ENCODE measurements at places on chromosomes 2 and 18.

GRCh38 chr2:219081701-219082331, 21.1 kb upstream of the IHH start:
- DNase-seq = no peak

- DNase-seq = no peak
Observed at GRCh38 chr2:32746669-32747068, 118.8 kb downstream of the TTC27 start.

GRCh38 chr2:215156453-215156852, 18.0 kb upstream of the ABCA12 start:
- no peak for DNase-seq

- DNase-seq = no peak
Observed at GRCh38 chr2:219461047-219461514, 26.4 kb downstream of the SPEG start.

- DNase-seq = no peak
Observed at GRCh38 chr2:69624611-69625010, 18.9 kb downstream of the AAK1 start.

DNA sequence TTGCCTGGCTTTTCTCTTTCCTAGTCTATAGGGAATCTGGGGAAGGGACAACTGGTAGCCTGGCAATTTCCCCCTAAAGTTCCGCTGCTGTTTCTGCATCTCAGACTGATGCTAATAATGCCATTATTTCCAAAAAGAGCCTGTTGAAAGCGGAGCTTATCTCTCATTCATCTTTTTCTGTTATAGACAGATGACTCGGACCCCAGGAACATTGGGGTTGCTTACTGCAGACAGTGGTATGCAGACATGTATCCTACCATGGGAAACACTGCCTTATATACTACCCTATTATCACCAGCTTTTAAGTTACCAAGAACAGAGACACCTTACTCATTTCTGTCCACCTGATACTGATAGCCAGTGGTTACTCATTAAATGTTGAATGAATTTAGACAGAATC, 15.3 kb downstream of the ETAA1 start:
- DNase-seq = no peak

DNA sequence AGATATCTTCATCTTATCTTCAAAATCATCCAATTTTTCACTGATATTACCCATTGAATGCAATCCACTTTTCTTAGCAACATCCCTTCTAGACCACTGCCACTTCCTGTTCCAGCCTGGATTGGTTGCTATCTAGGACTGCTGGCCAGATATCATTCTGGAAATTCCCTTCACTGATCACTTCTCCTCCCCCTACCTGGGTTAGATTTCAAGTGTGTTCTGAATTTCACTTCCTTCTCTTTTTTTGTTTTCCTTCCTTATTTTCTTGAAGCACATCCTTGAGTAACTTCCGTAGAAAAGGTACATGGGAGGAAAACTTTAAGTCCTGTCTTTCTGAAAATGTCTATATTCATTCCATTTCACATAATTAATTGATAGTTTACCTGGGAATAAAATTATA, 82.0 kb upstream of the IL1R2 start:
- DNase-seq = no peak

GRCh38 chr2:132550946-132551345, 119.1 kb downstream of the LYPD1 start:
- no peak for DNase-seq

GRCh38 chr2:147572622-147573021, 272.2 kb upstream of the ACVR2A start:
- no peak for DNase-seq

DNA sequence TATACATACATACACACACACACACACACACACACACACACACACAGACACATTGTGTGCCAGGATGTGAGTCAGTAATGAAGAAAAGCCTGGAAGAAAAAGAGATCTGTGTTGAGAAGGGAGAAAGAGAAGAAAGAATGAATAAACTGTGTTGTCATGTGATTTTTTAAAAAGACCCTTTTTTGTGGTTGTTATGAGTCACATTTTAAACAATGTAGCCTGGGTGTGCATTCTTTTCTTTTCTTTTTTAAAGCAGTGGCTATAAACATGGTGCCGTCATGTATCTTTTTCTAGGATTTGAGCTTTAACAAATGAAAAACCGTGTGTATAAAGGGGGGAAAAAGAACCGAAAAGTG, 87.2 kb downstream of the NRP2 start:
- no peak for DNase-seq

DNA sequence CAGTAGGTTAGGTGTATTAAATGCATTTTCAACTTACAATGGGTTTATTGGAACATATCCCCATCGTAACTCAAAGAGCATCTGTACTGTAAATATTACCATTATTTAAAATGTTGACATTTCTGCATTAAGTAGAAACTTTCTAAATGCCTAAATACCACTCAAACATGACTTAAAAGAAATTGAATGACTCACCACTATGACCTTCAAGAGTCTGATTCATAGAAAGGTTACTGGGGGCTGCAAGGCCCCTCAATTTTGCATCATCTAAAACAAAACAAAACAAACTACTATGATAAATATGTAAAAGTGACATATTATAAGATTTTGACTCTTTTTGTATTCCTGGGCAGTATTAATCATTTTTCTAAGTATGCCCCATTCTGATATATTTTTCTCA, 7.6 kb downstream of the WDR35 start:
- no peak for DNase-seq

DNA sequence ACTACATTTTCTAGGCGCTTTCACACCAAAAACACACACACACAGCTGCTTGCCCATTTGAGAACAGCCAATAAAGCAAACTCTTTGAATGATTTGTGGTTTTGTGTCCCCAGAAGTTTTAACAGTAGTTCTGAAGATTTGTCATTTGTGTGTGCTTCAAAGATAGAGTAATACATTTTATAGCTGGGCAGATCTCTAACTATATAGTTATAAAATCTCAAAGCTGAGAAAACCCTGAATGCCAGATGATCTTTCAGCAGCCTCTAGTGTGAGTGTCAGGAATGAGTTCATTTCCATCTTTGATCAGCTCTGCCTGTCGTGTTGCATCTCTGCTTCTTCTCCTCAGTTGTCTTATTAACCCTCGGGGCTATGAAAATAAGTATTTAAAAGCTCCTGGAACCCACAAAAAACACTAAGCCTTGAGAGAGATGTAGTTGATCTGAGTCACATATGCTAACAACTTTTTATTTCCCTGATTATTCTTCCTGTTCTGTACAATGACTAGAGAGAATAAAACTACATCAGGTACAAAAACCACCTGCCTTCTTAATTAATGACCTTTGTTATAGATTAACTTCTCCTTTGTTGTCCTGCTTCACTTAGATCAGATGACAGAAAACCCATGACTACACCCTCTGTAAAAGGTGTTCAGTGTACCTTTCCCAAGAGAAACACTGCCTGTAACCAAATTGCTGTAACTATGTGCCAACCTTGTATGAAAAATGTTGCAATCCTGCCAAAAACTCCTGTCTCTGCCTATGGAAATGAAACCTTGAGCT, 30.0 kb upstream of the SLC3A1 start:
- DNase-seq = no peak

DNA sequence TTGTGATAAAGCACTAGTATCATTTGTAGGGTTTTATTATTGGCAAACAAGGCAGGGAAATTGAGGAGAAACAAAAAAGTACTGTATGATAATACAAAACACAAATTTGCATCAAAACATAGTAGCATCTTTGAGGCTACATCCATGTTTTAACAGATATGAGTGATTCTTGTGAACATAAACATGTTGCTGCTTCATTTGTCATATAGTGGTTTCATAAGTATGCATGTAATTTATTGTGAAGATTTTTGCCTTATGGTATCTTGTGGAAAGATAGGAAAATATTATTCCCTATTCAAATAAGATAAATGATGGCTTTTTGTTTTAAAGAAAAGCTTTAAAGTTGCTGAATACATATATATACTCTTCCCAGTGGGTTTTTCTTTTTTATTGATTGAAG, 60.3 kb downstream of the VRK2 start:
- no peak for DNase-seq

DNA sequence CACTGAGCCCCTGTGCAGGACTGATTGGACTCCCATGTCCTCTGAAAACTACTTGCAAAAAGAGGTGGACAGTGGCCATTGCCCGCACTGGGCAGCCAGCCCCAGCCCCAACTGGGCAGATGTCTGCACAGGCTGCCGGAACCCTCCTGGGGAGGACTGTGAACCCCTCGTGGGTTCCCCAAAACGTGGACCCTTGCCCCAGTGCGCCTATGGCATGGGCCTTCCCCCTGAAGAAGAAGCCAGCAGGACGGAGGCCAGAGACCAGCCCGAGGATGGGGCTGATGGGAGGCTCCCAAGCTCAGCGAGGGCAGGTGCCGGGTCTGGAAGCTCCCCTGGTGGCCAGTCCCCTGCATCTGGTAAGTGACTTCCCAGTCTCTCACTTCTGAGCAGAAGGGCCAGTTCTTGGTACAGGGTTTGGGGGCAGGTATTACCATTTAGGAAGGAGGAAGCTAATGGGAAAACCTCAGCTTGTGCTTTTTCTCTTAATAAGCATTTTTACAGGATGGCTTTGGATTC, 44.1 kb downstream of the TNFRSF11A start:
- no peak for DNase-seq
